D341Med (cell line): ENCODE measurements at places on chromosomes 2 and 18.

- DNase-seq: no peak
These were observed 274.2 kb upstream of the NCKAP5 start for GRCh38 chr2:133842446-133842845.

DNA sequence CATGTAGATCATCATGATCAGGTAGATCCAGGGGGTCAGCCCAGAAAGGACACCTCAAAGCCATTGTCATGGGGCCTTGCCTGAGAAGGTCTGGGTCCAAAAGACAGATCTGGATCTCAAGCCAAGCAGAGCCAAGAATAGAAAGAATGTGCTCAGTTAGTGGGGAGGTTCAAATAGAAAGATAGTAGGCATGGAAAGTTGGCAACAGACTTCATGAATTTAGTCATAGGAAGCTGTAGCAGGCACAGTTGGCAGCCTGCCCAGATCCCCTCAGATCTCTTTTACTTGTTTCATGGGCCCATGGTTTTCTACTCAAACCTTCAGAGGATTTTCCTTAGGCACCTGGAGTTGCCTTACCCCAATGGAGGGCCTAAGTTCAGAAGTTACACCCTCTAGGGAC lies 767.0 kb downstream of the SLC4A3 start:
- DNase-seq: no peak

DNA sequence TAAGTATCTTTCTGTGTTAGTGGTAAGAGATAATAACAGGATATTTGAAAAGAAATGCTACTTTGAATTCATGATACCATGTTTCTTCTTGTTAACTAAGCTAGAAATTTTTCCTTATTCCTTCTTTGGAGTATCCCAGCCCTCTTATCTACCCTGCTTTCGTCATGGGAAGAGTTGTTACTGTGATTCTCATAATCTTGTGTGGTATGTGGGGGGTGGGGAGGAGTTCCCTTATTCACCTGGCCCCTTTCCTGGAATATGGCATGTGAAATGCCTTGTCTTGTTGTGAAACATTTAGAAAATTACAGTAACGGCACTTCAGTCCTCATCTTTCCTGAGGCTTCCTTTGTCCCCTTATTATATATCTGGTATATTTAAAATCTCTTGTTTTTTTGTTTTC lies 129.9 kb downstream of the NCOA1 start:
- DNase-seq: no peak

DNA sequence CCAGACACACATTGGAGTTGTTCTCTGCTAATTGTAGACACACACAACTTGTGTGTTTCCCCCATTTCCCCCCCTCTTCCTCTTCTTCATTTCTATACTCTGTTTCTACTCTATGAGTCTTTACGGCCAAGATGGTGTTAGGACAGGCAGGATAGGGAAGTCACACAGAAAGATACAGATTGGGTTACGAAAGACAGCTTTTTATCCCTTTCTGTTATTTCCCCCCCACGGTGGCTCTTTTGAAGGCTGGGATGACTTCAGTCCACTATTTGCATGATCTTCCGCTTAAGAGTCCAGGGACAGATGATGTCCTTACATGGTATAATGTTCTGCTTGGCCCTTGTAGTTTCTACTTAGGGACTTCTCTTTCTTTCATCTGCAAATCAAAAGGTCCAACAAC lies 1.6 kb upstream of the EMILIN2 start:
- no peak for DNase-seq

DNA sequence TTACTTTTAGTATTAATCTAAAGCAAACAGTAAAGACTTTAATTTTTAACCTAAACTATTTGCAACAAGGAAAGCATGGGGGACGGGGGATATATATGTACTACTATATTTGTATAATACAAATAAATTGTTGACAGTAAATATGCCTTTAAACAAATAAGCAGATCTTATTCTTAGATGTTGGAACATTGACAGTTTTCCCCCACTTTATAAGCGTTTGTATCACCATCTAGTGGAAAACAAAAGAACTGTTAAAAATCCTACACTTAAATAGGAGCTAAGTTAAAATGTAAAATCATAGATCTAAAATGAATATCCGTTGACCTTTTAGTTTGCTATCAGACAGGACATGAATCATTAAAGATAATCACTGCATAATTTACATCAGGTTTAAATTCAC lies 50.0 kb downstream of the RBBP8 start:
- DNase-seq: no peak

- DNase-seq: no peak
These were observed 167.3 kb downstream of the DOK6 start for GRCh38 chr18:69567813-69568488.

- no peak for DNase-seq
These were observed 1.7 kb upstream of the ONECUT2 start for GRCh38 chr18:57433482-57433881.

- DNase-seq: no peak
These were observed 126.8 kb downstream of the ZAP70 start for GRCh38 chr2:97840198-97840597.

DNA sequence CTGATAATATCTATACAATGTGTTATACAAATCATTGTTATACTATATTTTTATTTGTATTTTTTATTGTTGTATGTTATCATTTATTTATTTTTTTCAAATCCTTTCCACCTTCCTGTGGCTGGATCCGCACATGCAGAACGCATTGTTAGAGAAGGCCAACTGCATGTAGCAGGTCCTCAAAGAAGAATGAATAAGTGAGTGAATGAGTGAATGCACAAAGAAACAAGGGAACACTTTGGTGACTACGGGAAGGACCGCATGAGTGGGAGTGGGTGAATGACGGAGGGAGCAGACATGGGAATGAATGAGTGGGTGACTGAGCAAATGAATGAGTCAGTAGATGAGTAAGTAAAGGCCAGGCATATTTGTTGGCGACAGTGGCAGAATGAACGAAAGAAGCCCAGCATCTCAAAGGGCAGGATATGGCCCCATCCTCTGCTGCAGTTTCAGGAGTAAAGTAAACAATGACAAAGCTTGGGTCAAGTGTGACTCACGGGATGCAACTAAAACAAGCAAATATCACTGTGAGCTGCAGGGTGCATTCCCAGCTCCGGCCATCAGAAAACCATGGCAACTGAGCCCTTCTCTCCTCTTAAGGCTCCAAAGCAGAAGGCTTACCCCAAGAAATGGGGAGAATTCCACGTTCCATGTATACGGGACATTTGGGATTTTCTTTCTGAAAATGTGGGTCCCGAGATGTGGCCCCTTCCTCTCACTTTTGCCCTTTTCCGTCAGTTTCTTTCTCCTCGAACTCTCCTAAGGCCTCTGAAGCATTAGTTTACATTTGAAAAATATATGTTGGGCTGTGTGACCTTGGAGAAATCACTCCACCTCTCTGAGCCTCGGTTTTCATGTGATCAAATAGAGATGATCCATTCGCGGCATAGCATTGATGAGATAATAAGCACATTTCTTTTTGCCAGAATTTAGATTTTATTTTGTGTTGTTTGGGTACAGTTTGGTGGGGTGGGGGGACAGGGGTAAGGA lies 24.5 kb downstream of the KCNF1 start:
- no peak for DNase-seq

DNA sequence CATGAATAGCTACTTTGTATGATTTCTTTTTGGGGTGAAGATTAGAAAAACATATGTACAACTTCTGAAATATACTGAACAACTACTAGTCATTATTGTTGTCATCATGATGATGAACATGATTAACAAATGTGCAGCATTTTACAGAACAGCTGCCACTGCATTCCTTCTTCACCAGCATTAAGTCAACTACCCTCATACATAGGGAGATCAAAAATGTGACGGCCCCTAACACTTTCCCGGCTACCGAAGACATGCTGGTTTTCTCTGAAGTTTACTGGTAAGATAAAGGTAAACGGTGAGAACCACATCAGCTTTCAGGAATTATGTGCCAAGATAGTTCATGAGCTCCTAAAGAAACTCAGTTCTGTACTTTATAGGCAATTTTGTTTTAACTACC lies 121.0 kb upstream of the LRATD1 start:
- DNase-seq: no peak

- DNase-seq: no peak
These were observed 95.7 kb upstream of the PXDN start for GRCh38 chr2:1840046-1840445.

GRCh38 chr18:37341016-37341415 lies 224.6 kb downstream of the CELF4 start:
- no peak for DNase-seq

- DNase-seq: no peak
These were observed 62.1 kb downstream of the DPP4 start for GRCh38 chr2:162011706-162012564.

GRCh38 chr2:240711701-240712100 lies 20.0 kb downstream of the AQP12A start:
- no peak for DNase-seq
